ENCODE measurements at places on chromosomes 6 and 20. TPM values are rescaled to one million over a fixed set of nuclear protein-coding genes. Genes with fewer than 3 reads are reported as not detected.

Gene TP53INP2
- 1.2 TPM for total RNA-seq

Gene ANKEF1
- 0.96 TPM for total RNA-seq

Gene ROS1
- under 0.01 TPM for total RNA-seq

Gene APCDD1L
- total RNA-seq, result 7.3 TPM

Gene CCN6
- total RNA-seq, result not detected

Gene IMPG1
- not detected for total RNA-seq

Gene CFAP206
- 1.4 TPM for total RNA-seq

Gene RBCK1
- 74.6 TPM for total RNA-seq

Gene TNFRSF6B
- 8.7 TPM for total RNA-seq
